ENCODE measurements at places on chromosomes 5 and 9.

DNA sequence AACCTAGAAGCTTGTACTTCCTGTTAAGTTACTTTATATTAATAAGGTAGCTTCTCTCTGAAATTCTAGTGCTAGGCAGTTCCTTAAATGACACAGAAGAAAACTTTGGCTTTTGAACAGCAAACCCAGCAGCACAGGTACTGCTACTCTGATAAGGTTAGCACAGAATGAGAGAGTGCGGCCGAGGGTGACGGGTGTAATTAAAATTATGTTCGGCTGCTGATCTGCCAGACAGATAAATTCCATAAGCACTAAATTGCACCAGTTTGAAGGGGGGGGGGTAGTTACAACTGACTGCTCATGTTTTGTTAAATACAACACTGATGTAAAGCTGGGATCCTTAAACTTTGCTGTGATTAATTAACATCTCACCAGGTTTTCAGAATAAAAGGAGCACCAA is 475.1 kb downstream of the SPOCK1 start:
- no peak for DNase-seq

- no peak for DNase-seq
Observed at GRCh38 chr9:134879664-134880483, 736 bp upstream of the FCN2 start.

DNA sequence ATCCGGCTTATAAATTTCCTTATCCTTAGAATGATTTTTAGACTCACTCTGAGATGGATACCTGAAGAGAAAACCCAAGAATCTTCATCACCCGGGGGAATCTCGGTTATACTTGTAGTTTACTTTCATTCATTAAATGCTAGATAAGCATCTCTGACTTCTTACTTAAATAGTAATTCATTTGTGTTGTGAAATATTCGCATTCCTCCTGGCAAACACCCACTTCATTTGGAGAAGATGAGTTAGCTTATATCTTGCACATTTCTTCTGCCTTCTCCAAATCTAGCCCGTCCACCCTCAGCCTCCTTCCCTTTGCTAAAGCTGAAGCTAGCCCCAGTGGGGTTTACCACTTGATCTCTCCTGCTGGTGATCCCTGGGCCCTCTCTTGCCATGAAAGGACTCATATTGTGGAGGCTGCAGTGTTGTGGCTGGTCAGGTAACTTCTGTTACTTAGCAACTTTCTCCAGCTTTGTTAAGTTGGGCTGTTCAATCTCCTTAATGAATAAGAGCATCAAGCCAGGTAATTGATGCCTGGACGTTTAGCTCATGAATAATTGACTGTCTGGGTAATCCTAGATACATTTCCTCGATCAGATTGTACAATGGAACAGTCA is 11.3 kb upstream of the POU4F3 start:
- no peak for DNase-seq

- DNase-seq = no peak
Observed at GRCh38 chr9:87392086-87392485, 105.6 kb upstream of the DAPK1 start.

DNA sequence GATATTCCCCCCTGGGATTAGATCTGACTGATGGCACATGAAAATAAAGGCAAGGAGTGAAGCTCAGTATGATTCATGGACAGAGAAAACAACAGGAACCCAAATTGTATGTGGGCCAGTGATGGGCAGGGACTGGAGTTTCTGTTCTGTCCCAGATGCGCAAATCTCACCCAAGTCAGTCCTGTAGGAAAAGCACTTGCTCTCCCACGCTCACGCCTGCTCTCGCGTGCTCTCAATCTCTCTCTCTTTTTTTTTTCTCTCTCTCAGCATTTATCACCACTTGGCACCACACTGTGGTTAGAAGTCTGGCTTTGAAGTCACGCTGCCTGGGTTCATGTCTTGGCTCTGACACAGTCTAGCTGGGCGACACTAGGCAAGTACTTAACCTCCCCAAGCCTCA is 106.5 kb upstream of the LRRTM2 start:
- no peak for DNase-seq

- peak; percentile 35 for DNase-seq
Observed at GRCh38 chr9:38160613-38161215, 91.7 kb upstream of the SHB start.

DNA sequence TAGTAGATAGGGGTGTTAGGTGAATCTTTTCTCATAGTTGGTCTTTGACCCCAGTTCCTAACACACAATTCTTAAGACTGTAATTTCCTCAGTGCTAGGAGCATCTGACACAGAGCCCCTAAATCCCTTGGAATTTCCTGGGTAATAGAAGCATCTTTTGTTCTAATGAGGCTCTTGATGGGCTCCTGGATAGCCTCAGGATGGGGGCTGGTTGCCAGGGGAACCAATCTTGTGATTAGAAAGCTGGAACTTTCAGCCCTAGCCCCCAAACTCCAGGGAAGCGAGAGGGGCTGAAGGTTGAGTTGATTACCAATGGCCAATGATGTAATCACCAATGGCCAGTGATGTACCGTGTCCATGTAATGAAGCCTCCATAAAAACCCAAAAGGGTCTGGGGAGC is 44.5 kb downstream of the CCDC125 start:
- DNase-seq = no peak

DNA sequence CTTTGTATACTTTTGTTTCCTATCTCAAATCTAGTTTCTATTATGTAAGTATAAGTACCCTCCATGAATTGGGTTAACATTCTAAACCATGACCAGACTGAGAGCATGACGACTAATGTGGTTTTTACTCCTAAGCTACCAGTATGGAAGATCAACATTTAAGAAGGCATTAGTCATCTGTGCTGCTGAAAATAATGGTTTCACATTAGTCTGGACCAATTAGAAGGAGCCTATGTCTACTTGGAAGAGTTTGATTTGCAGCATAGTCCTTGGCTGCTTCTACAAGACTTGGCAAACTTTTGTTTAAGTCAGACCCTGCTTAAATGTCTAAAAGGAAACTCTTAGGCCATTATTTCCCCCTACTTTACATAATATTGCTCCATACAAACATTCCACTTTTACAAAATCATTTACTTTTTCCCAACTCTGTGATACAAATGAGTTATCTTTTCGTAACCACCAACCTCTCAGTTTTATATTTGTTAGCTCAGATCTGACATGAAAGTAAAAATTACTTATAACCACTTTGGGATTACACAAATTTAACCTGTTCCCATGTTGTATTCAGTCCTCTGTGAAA is 186.7 kb downstream of the COMMD10 start:
- no peak for DNase-seq

DNA sequence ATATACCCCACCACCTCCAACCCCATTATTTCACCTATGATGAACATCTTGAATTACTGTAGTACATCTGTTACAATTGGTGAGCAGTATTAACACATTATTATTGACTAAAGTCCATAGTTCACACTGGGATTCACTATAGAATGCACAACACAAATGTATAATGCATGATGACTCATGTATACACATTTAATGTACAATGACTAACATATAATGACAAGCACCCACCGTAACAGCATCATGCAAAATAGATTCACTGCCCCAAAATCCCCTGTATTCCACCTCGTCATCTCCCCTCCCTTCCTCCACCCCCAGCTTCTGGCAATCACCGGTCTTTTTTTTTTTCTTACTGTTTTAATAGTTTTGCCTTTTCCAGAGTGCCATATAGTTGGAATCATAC is 47.1 kb upstream of the NEK6 start:
- no peak for DNase-seq

DNA sequence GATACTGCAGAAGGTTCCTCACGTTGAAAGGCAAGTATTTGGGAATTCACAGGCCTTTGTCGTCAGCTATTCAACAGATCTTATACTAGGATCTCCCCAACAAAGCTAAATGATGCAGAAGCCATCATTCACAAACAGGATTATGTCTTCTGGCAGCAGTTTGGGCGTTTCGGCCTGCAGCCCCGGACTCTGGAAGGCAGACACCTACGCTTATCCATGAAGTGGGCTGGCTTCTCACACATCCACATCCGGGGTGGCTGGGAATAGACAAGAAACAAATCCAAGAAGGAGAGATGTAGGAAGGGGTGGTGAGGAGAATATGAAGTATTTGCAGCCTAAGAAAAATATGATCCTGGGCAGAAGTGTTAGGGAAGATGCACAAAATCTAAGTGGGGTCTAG is 471.9 kb downstream of the AGTPBP1 start:
- no peak for DNase-seq

- no peak for DNase-seq
Observed at GRCh38 chr5:126189862-126190261, 233.3 kb upstream of the GRAMD2B start.

- DNase-seq = no peak
Observed at GRCh38 chr9:134551644-134552348, 89.8 kb upstream of the COL5A1 start.

- DNase-seq = no peak
Observed at GRCh38 chr9:126471084-126471624, 142.6 kb upstream of the LMX1B start.

- DNase-seq = no peak
Observed at GRCh38 chr5:149782018-149782894, 52.1 kb downstream of the PPARGC1B start.

GRCh38 chr9:99953861-99954507 is 47.5 kb downstream of the STX17 start:
- DNase-seq = no peak

- no peak for DNase-seq
Observed at GRCh38 chr5:36683821-36684434, 77.5 kb downstream of the SLC1A3 start.

GRCh38 chr5:94968507-94969095 is 316.3 kb downstream of the MCTP1 start:
- DNase-seq = peak; percentile 44

GRCh38 chr9:121860744-121861143 is 209.3 kb downstream of the DAB2IP start:
- DNase-seq = no peak

- no peak for DNase-seq
Observed at GRCh38 chr5:96088706-96089498, 127.3 kb upstream of the ELL2 start.

DNA sequence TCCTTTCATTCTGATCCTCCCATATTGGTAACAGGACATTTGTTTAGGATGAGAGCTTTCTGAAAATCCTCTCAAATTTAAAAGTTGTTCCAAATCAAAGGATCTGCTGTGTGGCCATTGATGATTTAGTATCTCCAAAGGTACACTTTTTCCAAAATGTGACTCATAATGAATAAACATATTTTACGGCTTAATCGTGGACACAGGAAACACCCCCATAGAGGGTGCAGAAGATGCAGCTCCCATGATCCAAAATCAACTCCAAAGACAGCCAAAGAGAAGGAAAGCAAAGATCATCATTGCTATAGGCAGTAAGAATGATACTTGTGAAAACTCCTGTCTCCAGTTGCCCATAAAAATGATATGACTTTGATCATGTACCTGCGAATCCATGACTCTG is 239.7 kb downstream of the PIK3R1 start:
- no peak for DNase-seq

GRCh38 chr5:144219869-144220268 is 49.2 kb downstream of the KCTD16 start:
- DNase-seq = no peak

- no peak for DNase-seq
Observed at GRCh38 chr5:174799121-174799520, 74.7 kb downstream of the MSX2 start.

DNA sequence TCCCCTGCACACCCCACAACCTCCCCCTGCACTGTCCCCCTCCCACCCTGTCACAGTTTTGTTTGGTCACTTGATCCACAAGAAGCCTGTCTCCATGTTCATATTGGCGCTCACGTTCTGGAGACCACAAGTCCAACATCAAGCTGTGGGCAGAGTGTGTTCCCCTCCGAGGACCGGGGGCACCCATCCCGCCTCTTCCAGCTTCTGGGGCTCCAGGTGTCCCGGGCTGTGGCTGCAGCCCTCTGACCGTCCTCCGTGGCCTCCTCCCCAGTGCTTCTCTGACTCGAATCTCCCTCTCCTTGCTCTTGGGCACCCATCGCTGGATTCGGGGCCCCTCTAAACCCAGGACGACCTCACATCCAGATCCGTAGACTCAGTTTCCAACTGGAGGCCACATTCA is 49.2 kb downstream of the PLEKHG4B start:
- no peak for DNase-seq

DNA sequence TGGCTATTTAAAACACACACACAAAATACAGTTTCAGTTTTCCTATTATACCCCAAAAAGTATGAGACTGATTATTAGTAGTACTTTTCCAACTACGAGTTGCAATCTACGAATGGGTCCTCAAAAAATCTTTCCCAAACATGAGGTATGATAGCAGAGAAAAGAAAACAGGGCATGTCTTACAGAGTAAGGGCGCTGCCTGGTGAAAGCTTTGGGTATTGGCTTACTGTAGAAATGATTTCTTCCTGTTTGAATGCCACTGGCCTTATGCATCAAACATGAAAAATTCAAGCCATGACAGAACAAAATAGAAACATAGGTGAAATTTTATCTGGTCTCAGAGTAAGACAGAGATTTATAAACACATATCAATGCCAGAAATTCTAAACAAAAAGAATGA is 448.0 kb downstream of the SPOCK1 start:
- no peak for DNase-seq

- no peak for DNase-seq
Observed at GRCh38 chr5:59390074-59390659, 503.4 kb downstream of the PDE4D start.

GRCh38 chr5:172429201-172429940 is 25.0 kb downstream of the SH3PXD2B start:
- DNase-seq = no peak

- DNase-seq = no peak
Observed at GRCh38 chr5:39360471-39361111, 3.7 kb downstream of the C9 start.

- no peak for DNase-seq
Observed at GRCh38 chr5:73302797-73303147, 129.8 kb downstream of the TMEM174 start.

- DNase-seq = no peak
Observed at GRCh38 chr5:17177501-17178372, 39.7 kb upstream of the BASP1 start.

GRCh38 chr9:93461414-93461743 is 8.0 kb upstream of the FAM120AOS start:
- no peak for DNase-seq

- no peak for DNase-seq
Observed at GRCh38 chr9:97418880-97419279, 7.0 kb downstream of the TDRD7 start.

DNA sequence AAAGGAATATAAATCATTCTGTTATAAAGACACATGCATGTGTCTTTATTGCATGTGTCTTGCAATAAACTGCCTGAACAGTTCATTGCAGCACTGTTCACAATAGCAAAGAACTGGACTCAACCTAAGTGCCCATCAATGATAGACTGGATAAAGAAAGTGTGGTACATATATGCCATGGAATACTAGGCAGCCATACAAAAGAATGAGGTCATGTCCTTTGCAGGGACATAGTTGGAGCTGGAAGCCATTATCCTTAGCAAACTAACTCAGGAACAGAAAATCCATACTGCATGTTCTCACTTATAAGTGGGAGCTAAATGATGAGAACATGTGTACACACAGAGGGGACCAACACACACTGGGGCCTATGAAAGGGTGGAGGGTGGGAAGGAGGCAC is 63.7 kb upstream of the CHD1 start:
- DNase-seq = no peak

GRCh38 chr9:7153566-7153965 is 395.8 kb downstream of the KDM4C start:
- no peak for DNase-seq

- DNase-seq = no peak
Observed at GRCh38 chr5:133635051-133635450, 22.7 kb upstream of the FSTL4 start.

- DNase-seq = no peak
Observed at GRCh38 chr5:125343015-125343414, 596.6 kb upstream of the ZNF608 start.

- DNase-seq = no peak
Observed at GRCh38 chr5:109407913-109408312, 1.9 kb downstream of the PJA2 start.

GRCh38 chr9:134643222-134643671 is 1.6 kb downstream of the COL5A1 start:
- no peak for DNase-seq
